Fibroblast of pulmonary artery (primary cell): ENCODE measurements at places on chromosomes 1 and 21.

DNA sequence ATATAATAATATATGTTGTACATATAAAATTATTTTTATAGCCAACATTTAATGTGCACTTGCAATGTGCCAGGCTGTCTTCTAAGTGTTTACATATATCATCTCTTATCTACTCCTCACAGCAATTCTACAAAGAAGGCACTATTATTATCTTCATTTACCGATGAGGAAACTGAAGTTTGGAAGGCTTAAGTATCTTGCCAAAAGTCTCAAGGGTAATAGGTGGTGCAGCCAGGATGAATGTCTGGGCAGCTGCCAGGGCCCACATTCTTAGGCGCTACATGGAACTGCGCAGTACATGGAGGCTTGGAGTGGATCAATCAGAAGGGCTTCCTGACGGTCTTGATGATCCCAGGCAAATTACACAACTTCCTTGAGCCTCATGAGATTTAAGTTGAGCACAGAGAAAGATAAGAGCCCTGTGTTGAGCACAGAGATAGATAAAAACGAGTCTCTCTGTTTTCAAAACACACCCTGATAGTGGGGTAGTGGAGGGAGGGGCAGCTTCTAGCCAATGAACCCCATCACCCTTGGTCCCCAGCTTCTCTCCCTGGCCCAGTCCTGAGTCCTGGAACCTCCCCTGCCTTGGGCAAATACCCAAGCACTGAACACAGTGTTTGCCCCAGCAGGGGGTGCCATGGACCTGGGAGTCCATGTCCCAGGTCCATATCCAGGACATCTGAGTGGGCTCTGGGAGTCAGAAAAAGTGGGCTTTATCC lies 9.2 kb downstream of the POU3F1 start:
- DNase-seq: peak; percentile 50

DNA sequence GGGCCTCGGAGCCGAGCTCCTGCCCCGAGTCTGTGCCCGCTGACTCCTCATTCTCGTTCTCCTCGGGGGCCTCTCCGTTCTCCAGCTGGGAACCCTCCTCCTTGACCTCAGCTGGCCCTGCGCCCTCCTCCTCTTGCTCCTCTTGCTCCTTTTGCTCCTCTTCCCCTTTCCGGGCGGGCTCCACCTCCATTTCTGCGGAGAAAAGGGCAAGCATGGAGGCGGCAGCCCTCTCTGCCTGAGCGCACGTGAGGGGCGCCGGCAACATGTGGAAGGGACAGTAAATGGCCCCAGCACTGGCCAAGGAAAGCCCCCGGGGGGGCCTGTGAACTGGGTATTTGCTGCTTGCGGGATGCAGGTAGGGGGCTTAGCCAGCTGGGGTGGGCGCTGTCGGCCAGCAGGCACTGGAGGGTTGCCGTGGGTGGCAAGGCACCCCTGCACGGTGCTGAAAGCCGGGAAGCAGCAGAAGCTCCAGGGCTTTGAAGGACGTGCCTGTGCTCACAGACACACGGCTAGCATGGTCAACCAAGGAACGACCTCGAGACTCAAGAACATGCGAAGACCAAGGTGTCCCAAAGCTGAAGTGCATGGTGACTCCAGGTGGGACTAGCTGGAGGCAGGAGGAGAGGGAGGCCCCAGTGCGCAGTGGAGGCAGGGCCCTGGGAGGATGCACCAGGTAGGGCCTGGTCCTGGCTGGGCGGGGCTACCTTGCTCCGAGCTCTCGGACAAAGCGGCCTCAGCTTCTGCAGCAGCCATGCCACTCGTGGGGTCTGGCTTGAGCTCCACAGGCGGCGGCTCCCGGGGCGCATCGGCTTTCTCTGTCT lies 30.7 kb downstream of the ZBTB17 start:
- no peak for DNase-seq

- no peak for DNase-seq
Measured at GRCh38 chr21:16943231-16943630, 569.6 kb upstream of the CXADR start.

DNA sequence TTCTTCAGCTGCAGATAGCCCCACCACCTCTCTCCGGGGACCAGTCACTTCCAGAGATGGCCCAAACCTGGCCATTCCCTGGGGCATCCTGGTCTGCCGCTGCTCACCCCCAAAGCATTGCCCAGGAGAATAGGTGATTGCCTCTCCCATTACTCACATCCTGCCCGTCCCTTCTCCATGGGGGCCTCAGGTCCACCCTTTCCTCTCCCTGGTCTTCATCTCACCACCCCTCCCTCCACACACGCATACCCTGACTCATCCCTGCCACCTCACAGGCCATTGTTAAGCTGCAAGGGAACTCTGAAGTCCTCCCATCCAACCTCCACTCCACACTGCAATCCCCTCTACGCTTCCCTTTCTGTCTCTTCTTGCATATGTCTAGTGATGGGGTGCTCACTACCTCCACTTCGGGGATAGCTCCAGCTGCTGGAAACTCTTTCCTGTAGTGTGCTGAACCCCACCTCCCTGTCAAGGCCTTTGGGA lies at the start of gene PLEKHG5:
PLEKHG5 (minus strand) TSS at position 188 of the 483 bp plus-strand sequence. CDS start 14,096 bp downstream, outside the sequence.
- peak; percentile 81 for DNase-seq

DNA sequence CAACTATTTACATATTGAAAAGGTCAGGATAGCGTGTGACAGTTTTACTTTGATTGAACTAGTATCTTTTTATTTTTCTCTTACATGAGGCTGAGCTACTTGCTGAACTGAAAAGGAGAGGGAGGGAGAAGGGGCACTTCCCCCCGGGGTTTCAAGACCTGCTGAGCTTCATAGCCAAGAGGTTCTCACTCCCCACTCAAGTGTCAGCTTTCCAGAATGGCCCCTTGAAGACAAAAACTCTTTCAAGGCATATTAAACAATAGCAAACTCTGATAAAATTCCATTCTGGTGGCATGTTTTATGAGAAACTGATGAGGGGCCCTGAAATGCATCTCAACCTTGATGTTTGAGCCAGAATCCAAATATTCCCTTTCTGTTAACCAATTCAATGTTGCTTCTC lies 143.0 kb downstream of the KAZN start:
- DNase-seq: no peak

- no peak for DNase-seq
Measured at GRCh38 chr1:21280482-21280881, 9.8 kb downstream of the ECE1 start.

GRCh38 chr1:36542024-36542961 lies 59.6 kb upstream of the CSF3R start:
- no peak for DNase-seq

DNA sequence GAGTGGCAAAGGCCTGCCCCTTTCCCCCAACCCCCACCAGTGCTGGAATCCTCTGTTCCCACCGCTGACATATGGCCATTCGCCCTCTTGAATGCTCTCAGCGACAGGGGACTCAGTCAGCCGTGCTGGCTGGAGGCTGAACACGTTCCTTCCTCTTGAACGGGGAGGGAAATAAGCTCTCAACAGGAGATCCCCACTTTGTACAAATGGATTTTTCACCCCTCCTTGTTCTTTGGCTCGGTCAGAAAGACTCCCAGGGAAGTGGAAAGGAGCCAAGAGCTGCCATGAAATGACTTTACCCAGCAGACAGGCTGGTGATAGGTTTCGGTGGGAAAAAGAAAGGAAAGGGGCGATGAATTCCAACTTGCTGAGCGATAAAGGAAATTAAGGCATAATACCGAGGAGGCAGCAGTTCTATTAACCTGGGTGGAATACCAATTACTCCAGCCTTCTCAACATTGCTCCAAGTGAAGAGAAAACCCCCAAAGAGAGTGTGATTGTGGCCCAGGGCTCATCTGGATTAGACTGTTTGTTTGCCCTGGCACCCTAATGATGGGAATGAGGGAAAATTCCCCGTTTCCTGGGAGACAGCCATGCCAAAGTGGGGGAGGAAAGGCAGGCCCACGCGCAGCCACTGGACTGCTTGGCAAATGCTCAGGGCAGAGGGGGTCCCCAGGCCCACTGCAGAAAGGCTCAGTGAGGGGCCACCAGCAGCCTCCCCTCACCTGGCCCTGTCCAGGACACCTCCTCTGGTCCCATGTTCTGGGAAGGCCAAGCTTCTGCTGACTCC lies 23.9 kb downstream of the LRP8 start:
- no peak for DNase-seq

GRCh38 chr1:211326528-211327345 lies at the start of gene TRAF5:
Gene TRAF5 (plus strand): TSS chr1:211326833. CDS start chr1:211353240, 26,407 bp downstream.
- peak; percentile 59 for DNase-seq

- no peak for DNase-seq
Measured at GRCh38 chr1:178606839-178607238, 93.9 kb downstream of the TEX35 start.

GRCh38 chr1:108503062-108503733 lies 53.1 kb downstream of the NBPF6 start:
- peak; percentile 83 for DNase-seq

DNA sequence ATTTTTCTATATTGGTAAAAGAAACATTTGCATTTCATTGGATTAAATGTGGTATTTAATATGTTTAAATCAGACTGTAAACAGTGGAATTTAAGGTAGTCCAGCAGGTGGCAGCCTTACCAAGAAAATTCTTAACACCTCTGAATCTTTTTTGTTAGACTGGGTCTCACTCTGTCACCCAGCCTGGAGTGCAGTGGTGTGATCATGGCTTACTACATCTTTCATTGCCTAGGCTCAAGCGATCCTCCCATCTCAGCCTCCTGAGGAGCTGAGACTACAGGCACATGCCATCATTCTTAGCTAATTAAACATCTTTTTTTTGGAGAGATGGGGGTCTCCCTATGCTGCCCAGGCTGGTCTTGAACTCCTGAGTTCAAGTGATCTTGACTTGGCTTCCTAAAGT lies 98.8 kb downstream of the RABGAP1L start:
- DNase-seq: peak; percentile 67

DNA sequence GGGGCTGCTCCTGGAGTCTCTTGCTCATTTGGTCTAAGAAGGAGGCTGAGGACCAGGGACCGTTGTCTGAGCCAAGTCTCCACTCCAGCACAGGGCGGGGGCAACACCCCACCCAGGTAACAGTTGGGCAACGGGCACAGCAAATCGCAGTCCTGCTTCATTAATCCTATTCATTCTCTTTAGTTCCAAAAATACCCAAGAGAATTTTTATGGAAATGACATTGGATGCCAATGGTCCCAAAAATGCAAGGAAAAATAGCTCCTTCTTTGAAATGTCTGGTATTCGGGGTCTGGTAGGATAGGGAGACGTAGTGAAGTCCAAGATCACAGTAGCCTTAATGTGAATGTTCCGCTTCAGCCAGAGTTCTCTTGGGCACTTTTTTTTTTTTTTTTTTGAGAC lies 74.0 kb downstream of the ATP5PO start:
- DNase-seq: no peak

GRCh38 chr1:42736152-42736551 lies 3.9 kb downstream of the CLDN19 start:
- DNase-seq: peak; percentile 43

GRCh38 chr1:111989531-111990025 lies at the start of gene KCND3:
Gene KCND3 (minus strand): TSS chr1:111989668.
- DNase-seq: peak; percentile 21
